ENCODE measurements at places on chromosomes 2 and 18. TPM values are rescaled to one million over a fixed set of nuclear protein-coding genes. Genes with fewer than 3 reads are reported as not detected.

DNA sequence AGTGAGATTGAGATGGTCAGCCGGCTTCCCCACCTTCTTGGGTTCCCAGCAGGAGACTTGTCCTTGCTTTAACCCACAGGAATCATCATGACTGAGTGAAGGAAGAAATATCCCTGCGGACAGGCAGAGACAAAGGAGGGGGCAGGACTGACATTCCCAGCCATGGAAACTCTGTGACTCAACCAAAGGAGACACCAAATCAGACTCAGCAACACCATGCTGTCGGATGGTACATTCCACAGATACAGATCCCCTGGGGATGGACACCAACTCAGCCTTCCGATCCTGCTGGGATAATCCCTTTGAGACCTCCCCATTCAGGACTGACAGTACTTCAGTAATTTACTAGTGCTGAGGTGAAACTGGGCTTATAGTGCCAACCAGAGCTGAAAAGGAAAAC lies 518.3 kb downstream of the XIRP2 start:
- DNase-seq = no peak

DNA sequence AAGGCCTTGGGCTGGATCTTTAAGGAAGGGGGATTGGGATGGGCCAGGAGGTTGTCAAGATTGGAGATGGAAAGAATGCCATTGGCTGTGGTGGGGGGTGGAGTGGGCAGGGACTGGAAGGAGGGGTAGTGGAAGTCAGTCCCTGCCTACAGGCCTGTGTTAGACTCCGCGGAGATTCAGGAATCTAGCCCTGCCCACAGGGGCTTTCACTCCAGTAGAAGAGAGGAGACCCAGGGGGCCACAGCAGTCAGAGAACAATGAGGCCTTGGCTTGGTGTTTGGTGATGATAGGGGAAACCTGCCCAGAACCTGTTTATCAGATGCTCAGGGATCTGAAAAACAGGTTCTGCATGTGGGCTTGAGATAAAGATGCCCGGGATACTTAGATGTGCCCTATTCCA lies 6.1 kb downstream of the STEAP3 start:
- DNase-seq = no peak

DNA sequence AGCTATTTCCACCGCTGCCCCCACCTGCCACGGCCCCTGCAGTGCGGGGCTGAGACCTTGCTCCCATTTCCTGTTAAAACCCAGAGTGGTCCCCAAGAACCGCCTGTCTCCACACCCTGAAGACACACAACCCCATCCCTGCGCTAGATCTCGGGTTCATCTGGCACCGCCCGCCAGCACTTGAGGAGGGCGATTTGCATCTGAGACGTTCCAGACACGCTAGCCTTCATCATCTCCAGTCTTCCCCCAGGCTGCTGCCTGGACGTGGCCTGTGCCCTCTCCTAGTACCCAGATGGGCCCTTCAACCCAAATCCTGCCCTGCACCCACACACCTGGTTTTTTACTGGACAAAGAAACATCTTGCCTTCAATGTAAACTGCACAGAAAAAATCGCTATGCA lies 49.8 kb downstream of the SLC66A2 start:
- DNase-seq = no peak

DNA sequence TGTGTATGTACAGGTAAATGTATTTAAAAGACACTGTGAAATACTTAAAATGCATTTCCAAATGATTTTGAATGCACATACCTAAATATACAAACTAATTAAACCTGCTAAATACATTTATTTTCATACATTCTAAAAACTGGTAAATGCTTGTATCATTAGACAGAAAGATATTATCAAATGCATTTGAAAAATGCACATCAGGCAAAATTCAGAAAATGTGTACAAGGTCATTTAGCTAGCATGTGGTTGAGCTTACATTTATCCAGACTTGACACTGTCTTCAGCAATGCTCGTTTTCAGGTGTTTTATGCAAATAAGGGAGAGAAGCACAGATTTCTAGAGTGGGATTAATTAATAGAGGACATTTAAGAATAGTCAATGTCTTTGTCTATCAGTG lies 374.2 kb downstream of the SUCLG1 start:
- no peak for DNase-seq

DNA sequence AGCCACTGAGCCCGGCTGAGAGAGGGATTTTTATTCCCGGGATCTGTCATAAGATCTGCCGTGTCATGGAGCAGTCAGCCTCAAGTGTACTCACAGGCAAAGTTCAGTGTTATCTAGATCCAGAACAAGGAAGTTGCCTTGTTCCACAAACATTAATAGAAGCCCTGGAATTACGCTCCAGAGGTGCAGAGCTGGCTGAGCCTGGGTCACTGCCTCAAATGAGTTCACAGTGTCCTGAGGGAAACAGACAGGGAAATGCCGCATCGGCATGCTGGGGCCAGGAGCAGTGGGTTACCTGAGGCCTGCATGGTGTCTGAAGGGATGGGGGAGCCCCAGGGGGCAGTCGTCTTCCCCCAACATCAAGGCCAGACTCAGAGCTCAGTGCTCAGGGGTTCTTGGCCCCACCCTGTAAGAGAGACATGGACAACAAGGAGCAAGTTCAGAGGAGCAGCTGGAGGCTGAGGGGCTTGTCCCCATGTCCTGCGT lies 42.7 kb upstream of the ODC1 start:
- no peak for DNase-seq

DNA sequence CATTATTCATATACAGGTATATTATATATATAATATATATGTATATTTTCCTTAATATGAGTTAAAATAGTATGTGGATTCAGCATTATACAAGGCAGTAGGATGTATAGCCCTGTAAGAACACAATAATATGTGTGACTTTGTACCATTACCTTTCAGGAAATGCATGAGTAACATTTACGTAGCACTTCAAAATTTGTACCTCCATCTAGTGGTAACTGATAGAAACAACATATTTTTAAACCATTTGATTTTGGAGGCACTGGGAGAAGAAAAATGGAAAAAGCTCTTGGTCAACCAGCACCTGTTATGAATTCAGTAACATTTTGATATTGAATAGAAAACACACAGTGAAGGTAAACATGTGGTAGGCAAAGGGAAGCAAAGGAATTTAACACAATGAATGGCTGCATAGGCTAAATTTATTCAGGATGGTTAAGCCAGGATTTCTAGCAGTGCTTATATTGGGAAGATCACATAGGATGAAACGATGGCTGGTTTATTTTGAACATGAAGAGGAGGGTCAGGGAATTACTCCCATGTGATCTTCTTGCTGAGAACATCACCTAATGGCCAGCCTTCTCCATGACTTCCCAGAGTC lies 565.5 kb downstream of the CCDC85A start:
- peak; percentile 22 for DNase-seq

The KDSR gene
- 14.6 TPM for total RNA-seq

The CYRIA gene
- total RNA-seq = 11.7 TPM

The ABCG8 gene
- total RNA-seq = not detected

The FZD7 gene
- total RNA-seq = 1.2 TPM

All from OCI-LY7 (cell line).